Right cardiac atrium (tissue), 5 donors: ENCODE measurements at places on chromosomes 1 and 21.
A peak's percentile ranks its signal among the peaks of the same experiment; 100 is the strongest.

- DNase-seq = no peak
Measured at GRCh38 chr21:36381841-36382589, 3.2 kb upstream of the CHAF1B start.

DNA sequence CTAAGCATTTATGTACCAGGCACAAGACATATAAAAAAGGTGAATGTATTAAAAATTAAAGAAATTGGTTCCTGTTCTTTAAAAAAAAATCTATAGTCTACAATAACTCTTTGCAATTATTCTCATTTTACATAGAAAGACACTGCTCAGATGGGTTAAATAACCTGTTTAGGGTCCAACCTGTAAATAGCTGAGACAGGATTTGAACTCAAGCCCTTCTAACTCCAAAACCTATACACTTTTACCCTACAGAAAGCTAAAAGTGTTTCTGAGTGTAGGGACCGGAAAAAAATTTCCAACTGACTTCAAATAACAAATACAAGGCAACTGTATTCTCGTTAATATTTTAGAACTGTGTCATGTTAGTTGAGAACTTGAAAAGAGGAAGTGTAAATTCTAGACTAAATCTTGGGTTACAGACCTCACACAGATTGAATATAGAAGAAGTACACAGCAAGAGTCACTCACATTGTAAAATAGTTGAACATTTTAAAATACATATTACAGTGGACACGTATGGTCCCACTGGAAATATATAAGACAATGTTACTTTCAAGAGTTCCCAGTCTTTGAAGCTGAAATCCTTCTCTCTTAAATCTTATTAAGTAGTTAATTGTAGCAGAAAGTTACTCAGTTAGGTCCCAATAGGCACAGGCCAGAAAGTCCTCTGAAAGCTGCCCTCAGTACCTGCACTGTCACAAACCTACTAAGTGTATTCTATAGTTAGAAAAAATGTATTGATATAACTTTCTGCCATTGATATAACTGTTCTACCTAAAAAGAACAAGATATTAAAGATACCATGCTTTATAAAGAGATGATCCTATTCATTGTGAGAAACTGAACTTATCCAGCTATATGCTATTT, 7.3 kb downstream of the EDEM3 start:
- no peak for DNase-seq

- DNase-seq = no peak
Measured at GRCh38 chr1:211761400-211761799, 69.2 kb downstream of the LPGAT1 start.

- DNase-seq = no peak
Measured at GRCh38 chr1:72662918-72663317, 380.6 kb upstream of the NEGR1 start.

DNA sequence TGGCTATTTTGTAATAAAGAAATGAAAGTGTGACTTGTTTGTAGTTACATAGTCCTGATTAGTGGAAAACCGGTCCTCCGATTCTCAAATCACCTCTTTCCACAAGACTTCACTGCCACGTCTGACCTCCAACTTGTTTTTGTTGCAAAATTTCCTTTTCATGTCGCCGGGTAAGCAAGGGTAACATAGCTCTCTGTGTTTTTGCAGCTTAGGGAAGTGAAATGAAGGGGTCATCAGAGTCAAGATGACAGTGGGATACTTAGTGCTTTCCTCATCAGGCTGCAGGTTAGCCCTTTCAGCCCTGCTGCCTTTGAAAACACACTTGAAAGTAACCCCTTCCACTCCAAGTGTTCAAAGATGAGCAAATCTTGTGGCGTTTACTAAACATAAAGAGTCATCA, 217.9 kb downstream of the USP25 start:
- no peak for DNase-seq

DNA sequence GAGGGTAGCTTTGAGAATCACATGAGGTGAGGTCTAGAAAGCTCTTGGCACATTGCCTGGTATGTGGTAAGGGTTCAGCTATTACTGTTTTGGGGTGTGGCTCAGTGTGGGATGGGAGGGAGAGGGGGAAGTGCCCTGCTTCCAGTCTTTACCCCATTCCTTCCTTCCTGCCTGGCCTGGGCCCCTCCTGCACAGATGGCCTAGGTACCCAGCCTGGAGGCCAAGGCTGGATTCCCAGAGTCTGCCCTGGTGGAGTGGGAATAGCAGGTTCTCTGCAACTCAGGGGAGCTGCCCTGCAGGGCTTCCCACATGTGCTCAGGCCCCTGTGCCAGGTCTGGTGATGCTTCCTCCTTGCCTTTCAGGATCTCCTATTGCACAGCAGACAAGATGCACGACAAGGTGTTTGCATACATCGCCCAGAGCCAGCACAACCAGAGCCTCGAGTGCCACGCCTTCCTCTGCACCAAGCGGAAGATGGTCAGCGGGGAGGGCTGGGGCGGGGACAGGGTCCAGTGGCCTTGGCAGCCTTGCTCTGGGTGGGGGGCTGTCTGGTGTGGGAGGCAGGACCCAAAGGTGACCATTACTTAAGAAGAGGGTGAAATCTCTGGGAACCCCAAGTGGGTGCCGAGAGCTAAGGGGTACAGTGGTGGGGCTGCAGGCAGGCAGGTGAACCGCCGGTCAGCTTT, 13.5 kb downstream of the LDLRAP1 start:
- no peak for DNase-seq

DNA sequence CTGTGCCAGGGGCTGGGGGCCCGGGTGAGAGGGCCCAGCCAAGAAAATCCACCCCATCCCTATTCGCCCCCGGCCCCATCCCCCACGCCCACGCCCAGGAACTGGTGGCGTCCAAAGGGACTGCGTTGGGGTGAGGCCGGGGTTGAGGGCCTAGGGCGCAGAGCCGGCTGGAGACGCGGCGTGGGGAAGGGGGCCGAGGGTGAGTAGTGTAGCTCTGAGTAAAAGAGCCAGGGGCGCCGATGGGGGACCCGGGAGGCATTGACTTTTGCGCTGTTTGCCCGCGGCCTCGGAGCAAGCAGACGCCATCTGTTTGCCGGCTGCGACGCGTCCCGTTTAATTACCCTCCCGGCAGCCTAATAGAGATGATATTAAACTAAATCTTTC, 3.5 kb upstream of the DMRTA2 start:
- no peak for DNase-seq

DNA sequence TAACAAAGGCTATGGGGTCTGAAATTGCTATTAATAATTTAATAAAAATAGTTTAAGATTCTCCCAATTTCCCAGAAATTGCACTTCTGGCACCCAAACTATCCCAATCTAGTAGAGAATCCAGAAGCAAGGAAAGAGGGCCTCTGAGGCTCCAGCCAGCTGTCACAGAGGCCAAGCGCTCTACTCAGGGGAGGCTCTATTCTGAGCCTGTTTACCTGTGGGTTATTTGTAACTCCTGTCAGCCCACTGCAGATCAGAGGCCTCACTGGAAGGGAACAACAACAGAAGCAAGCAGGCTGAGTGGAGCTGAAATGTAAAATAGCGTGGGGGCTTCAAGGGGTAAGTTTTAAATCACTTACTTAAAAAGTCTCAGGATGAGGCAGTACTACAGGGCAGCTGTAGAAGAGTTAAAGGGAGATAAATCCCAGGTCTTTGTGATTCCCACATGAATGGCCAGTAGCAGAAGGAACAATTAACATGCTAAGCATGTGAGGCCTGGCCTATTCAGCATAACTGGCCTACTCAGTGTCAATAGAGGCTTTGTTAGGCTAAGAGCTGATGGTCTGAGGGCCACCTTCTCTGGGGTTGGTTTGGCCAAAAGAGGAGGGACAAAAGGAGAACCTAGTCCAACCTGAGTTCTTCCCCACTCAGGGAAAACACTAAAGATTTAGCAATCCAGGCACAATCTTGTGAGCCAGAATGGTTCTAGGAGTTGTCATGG, 12.8 kb downstream of the ZNF687 start:
- DNase-seq = no peak

DNA sequence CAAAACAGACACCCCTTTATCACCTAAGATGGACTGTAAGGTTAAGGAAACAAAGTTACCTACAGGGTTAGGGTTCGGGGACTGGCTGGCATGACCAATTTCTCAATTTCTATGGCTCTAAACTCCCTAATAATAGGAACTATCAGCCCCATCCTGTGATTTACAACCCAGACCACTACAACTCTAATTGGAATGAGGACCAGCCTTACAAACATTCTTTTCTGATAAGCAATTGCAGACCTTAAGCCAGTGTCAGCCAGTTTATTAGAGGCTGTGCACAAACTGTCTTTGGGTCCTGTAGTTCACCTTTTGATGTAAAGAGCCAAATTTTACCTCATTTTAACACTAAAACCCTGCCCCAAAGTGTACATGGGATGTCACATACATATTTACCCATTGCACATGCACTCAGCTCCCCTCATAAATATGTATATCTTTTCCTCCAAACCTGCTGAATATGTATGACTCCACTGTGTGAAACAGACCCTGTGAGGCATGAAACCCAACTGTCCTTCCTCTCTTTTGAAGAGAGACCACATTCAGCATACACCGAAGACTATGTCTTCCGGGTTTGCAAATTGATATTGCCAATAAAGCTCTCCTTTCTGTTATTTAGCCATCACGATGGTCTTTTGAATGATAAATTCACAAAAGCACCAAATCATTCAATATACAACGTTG, 7.3 kb upstream of the APP start:
- no peak for DNase-seq

DNA sequence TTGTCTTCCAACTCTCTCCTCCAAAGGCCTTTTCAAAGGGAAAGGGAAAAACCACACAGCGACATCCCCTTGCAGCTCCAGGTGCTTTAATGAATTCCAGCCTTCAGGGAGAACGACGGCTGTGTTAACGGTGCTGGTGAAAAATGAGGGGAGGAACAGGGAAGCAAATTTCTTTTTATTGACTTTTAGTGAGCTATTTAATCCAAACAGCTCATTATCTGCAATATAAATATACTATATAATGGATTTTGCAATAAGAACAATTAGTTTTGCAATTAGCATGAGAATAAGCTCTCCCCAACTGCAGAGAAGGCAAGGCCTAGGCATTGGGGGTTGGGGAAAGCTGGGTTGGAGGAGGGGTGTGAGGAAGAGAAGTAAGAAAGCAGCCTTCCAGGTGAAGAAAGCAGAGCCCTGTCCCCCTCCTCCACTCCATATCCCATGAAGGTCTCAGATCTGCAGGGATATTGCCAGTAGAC, 159.0 kb upstream of the ZC3H12A start:
- DNase-seq = no peak

GRCh38 chr21:40797891-40798290, 49.1 kb downstream of the DSCAM start:
- no peak for DNase-seq

DNA sequence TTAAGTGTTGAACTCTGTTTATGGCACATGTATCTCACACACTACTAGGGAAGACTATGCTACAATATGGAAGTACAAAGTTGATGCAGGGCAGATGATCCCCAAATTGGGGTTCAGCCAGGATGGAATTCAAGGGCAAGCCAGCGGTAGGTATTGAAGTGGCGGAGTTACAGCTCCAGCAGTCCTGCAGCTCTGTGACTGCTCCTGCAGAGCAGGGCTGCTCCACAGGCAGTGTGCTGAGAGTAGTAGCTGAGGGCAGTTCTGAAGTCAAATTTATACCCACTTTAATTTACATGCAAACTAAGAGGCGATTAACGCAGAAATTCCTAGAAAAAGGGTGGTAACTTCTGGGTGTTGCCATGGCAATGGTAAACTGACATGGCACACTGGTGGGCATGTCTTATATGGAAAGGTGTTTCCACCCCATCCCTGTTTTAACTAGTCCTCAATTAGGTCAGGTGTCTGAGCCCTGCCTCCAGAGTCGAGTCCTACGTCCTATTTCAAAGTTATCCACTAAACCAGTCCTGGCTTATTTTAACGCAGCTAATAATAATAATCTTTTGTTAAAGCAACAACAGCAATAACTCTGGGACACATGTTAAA, 20.6 kb upstream of the CENPF start:
- DNase-seq = no peak

GRCh38 chr1:176656257-176656995, 193.5 kb downstream of the PAPPA2 start:
- no peak for DNase-seq

DNA sequence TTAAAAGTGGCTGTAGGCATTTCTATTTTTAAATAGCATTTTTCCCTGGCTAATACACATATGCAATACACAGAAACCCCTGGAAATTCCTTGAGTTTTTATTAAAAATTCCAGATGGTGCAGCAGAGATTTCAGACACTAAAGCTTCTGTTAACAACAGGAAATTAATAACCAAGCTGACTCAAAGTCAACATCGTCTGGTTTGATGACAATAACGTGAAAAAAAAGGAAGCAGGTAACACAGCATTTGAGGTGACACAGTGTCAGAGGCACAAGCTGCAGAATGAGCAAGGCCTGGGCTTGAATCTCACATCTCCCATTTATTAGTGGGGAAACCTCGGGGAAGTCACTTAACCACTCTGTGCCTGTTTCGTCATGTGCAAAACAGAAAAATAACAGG, 64.6 kb upstream of the GJB5 start:
- no peak for DNase-seq

- DNase-seq = no peak
Measured at GRCh38 chr21:17455028-17455353, 57.9 kb upstream of the CXADR start.

DNA sequence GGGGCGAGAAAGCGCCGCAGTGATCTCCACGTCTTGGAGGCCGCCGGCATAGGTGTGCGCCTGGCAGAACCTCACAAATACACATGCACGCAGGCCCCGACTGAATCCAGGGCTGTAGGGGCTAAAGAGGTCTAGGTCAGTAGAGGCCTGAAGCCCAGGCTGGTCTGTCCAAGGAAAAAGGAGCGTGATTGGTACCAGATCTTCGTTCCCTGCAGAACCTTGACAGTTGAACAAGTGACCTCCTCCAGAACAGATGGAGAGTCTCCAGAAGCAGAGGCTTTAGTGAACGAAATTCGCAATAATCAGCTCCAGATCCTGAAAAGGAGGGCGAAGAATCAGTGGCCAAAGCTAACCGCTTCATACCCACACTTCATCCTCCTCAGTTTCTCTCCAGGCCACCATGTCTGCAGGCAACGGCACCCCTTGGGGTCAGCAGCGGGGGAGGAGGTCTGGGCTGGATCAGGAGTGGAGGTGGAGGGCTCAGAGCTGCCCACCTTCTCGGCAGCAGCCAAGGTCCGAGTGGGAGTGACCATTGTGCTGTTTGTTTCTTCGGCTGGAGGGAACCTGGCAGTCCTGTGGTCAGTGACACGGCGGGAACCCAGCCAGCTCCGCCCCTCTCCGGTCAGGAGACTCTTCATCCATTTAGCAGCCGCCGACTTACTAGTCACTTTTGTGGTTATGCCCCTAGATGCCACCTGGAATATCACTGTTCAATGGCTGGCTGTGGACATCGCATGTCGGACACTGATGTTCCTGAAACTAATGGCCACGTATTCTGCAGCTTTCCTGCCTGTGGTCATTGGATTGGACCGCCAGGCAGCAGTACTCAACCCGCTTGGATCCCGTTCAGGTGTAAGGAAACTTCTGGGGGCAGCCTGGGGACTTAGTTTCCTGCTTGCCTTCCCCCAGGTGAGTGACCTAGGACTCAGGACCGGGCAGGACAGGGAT, 749 bp upstream of the PEX11B start:
- DNase-seq = peak; percentile 86

GRCh38 chr1:90761781-90762589, 44.9 kb upstream of the BARHL2 start:
- DNase-seq = no peak
